ENCODE measurements at places on chromosomes 4 and X.

GRCh38 chr4:173002830-173003561 lies 165.6 kb upstream of the GALNT7 start:
- no peak for DNase-seq

GRCh38 chr4:122930862-122931261 lies 8.5 kb upstream of the NUDT6 start:
- DNase-seq, result peak; percentile 34

GRCh38 chrX:47366041-47366722 lies 4.2 kb upstream of the ZNF157 start:
- DNase-seq, result peak; percentile 73

- DNase-seq, result peak; percentile 67
Observed at GRCh38 chr4:174255786-174256185, 27.7 kb downstream of the FBXO8 start.

DNA sequence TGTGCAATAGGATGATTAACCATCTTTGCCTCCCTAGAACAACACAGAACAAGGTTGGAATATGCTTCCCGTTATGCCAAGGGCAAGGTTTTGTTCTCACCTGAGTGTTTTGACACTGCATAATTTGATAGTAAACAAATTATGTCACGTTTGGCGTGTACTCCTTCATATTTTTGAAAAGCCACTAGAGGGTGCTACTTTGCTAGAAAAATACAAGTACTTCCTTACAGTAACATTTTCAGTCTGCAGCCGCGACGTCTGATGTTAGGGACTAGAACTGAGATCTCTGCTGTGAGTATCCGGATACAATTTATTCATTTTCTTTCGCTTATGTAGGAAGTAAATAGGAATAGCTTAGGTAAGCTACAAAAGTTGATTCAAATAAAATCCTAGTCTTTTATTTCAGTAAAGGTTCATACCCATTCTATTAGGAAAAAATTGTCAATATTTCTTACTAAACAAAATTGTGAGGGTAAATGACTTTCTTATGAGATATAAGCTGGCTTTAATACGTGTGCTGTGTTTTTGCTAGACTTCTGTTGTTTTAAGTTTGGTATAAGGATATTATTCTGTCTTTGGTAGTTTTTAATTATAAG lies 181.1 kb upstream of the WDFY3 start:
- peak; percentile 78 for DNase-seq

GRCh38 chr4:118325431-118325830 lies 27.4 kb downstream of the PRSS12 start:
- DNase-seq, result peak; percentile 17

- peak; percentile 63 for DNase-seq
Observed at GRCh38 chr4:150127757-150128156, 49.5 kb downstream of the DCLK2 start.

DNA sequence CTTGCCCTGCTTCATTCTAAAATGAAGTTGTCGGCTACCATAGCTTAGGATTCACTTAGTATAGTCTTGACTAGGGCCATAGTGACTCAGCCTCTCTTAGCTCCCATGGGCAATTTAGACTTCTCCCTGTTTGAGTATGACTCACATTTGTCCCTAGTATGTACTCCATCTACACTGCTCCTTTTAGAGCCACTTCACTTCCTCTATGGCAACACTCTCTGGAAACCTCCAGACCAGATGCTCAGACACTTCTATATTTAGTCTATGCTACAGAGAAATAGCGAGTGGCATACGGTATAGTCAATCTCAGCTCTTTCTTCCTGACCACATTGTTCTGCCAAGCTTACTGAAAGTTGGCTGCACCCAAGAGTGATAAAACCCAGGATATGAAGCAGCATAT lies 11.2 kb downstream of the MEPE start:
- peak; percentile 96 for DNase-seq

DNA sequence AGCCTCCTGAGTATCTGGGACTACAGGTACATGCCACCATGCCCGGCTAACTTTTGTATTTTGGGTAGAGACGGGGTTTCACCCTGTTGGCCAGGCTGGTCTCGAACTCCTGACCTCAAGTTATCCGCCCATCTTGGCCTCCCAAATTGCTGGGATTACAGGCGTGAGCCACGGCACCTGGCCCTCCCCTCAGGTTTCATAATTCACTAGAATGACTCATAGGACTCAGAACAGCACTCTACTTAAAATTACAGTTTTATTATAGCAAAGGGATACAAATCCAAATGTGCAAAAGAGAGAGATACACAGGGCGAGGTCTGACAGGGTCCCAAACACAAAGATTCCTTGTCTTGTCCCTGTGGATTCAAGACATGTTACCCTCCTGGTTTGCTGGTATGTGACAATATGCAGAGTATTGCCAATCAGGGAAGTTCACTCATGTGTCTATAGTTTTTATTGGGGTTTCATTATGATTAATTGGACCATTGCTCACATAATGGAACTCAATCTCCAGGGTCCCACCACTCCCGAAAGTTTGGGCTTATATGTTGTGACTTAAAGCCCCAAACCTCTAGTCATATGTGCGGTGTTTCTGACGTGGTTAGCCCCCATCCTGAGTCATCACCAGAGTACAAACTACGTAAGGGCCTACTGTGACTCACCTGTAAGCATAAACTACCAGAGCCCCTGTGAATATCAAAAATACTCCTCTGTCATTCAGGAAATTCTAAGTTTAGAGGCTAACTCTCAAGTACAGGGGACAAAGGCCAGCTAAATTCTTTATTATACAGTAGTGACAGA lies 5.2 kb downstream of the YIPF6 start:
- DNase-seq, result peak; percentile 92

GRCh38 chr4:108619372-108620100 lies 840 bp upstream of the RPL34 start:
- no peak for DNase-seq

GRCh38 chr4:121358473-121358872 lies 22.3 kb downstream of the QRFPR start:
- peak; percentile 78 for DNase-seq

GRCh38 chr4:8394806-8395205 lies 45.7 kb downstream of the ACOX3 start:
- no peak for DNase-seq

- peak; percentile 70 for DNase-seq
Observed at GRCh38 chr4:138751309-138751708, 264.3 kb upstream of the NOCT start.

- no peak for DNase-seq
Observed at GRCh38 chr4:24896977-24897376, 15.9 kb downstream of the CCDC149 start.

- peak; percentile 16 for DNase-seq
Observed at GRCh38 chr4:24880186-24880585, 32.7 kb downstream of the CCDC149 start.

DNA sequence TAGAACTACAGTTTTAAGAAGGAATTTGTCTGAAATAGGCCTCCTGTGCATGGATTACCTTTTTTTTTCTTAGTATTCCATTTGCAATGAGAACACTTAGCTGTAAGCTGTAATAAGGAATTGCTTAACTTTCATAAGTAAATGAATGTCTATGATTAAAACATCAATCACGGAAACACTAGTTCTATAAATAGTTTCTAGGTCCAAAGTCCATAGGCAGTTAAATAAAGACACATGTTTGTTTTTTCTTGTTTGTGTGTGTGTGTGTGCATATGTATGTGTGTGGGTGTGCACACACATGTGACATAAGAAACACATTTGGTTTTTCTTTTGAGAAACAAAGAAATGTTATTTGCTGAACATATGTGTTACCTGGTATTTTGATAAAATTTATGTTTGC lies 11.2 kb downstream of the GPRIN3 start:
- no peak for DNase-seq

DNA sequence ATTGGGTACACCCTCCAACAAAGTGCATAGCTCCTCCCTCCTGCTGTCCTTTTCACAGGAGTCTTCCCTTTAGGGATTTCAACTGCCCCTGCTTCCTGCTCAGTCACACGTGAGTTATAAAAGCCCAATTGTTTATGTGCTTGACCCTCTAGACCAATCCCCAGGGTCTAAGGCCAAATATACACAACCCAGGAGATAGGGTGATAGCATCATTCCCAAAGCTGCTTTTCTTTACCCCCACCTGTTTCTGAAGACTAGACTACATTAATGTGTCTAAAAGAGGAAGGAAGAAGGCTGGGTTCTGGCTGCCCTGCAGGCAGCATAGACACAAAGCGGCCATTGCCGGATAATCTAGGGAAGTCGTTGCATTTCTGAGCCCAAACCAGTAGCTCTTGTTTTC lies 526.7 kb upstream of the FRG1 start:
- DNase-seq, result no peak

- no peak for DNase-seq
Observed at GRCh38 chrX:30992381-30992904, 79.4 kb downstream of the FTHL17 start.

DNA sequence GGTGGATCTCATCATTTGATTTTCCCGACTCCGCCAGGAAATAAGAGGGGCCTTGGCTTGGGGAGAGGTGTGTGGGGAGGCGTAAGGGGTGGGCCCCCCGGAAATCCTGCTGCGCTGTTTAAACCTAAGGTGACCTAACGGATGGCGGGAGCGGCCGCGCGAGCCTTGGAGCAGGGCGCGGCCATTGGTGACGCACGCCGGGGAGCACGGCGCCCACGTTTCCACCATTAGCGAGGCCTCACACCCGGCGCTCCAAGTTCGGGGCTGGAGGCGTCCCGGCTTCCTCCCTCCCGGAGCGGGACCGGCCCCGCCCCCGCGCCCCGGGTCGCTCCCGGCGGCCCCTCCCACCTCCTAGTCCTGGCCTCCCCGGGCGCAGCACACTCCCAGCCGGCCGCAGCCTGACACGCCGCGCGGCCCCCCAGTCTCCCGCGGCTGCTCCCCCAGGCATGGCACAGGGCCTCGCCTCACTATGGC lies at the start of gene SMS:
Gene SMS (plus strand): TSS at position 354 of the 474 bp plus-strand sequence. CDS start 116 bp downstream, at position 470.
- DNase-seq, result peak; percentile 74

GRCh38 chrX:11352296-11352741 lies 59.1 kb downstream of the AMELX start:
- DNase-seq, result peak; percentile 65

DNA sequence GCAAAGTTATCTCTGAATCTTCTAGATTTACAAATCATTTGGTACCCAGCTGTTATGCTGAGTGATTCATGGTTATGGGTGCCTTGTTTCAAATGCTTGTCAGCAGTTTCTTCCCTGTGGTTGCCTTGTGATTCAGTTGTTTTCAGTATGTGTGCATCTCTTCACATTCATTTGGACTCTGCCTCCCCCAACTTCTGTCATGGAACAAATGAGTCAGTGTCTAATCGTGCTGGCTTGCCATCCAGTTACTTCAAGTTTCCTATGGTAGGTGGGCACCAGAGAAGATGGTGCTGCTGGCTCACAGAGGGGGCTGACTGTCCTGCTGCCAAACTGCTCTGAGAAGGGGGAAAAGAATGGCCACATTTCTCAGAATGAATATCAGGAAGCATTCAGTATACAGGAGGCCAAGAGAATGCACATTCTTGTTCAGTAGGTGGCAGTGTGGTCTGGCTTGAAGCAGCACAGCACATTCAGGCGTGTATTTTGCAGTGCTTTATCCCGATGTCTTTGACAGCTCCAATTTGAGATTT lies 260.9 kb downstream of the GLUD2 start:
- DNase-seq, result peak; percentile 94

GRCh38 chr4:185966997-185967775 lies 101.8 kb upstream of the TLR3 start:
- DNase-seq, result no peak

- no peak for DNase-seq
Observed at GRCh38 chr4:147704846-147705245, 20.9 kb upstream of the PRMT9 start.

DNA sequence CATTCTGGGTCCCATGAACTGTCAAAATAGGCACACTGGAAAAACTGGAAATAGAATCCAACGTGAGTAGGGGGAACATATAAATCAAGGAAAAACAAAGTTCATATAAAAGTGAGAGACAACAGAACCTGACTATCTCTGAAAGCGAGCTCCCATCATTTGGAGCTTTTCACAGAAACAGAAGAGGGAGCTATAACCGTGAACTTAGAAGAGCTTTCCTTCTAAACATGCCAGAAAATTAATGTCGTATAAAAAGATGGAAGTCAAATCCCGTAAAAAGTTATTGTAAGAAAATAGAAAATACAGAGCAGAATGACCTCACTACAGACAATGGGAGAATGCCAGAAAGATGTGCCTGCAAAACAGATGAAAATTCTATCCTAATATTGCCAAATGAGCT lies 23.9 kb upstream of the HSD17B10 start:
- DNase-seq, result peak; percentile 49

GRCh38 chrX:69069876-69070275 lies 95.4 kb downstream of the PJA1 start:
- DNase-seq, result no peak

GRCh38 chrX:103442536-103442901 lies 66.2 kb downstream of the BEX3 start:
- peak; percentile 83 for DNase-seq

DNA sequence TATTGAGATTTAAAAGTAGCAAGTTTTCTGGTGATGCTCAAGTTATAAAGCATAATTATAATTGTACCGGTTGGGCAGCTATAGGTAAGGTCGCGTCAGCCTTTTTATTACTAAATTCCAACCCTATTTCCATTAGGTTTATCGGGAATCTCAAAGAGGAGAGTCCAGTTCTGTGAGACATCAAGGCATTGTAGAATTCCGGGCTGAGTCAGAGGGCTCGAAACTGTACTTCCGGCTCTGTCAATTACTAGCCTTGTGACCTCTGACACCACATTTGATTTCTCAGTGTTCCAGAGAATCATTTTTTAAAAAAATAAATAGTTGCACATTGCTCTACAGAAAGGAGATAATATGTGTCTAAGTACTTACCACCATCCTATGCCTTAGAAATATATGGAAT lies 4.3 kb downstream of the IL1RAPL1 start:
- DNase-seq, result no peak

- DNase-seq, result peak; percentile 8
Observed at GRCh38 chr4:105714932-105715331, 6.3 kb downstream of the GSTCD start.

GRCh38 chr4:10647846-10648245 lies 36.7 kb downstream of the CLNK start:
- peak; percentile 53 for DNase-seq

All from fibroblast of mammary gland (primary cell).